KG1 (cell line): ENCODE measurements at places on chromosomes 12 and 14.

GRCh38 chr12:1791104-1791841, 29.1 kb upstream of the LRTM2 start:
- peak; percentile 51 for DNase-seq

GRCh38 chr14:37036669-37037341, 135.6 kb downstream of the SLC25A21 start:
- no peak for DNase-seq

- no peak for DNase-seq
Measured at GRCh38 chr12:29155079-29155478, 6.0 kb downstream of the FAR2 start.

DNA sequence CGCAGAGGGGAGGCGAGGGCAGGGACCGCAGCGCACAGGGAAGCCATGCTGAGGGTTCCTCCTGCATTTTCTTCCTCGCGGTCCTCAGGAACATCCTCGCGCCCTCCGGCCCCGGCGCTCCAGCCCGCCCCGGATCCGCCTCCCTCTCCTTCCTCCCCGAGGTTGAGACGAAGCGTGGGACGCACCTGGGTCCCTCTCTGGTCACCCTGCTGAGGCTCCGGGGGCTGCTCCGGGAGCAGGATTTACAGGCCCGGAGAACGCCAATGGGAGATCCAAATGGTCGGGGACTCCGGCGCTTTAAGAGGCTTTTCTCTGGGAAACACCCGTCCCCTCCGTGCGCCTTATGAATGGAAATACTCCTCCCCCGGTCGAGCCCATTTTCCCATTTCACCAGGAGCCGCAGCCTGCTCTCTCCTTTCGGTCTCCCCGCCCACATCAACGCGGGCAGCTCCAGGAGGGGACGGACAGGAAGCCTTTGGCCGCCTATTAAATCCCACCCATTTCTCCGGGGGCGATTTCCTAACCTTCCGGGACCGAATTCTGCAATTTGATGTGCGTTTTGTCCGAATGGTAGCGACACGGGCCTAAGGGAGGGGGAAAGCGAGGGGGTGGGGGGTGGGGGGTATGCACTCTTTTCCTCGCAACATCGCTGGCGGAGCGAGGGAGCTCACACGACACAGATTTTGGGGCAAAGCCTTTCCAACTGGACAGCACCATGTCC, at the start of gene UNC79:
UNC79 (plus strand) TSS at position 625 of the 721 bp plus-strand sequence; CDS start at position 716, 91 bp downstream.
- no peak for DNase-seq
